Posterior cingulate gyrus (tissue), 11 donors: ENCODE measurements at places on chromosomes 7 and 10.

DNA sequence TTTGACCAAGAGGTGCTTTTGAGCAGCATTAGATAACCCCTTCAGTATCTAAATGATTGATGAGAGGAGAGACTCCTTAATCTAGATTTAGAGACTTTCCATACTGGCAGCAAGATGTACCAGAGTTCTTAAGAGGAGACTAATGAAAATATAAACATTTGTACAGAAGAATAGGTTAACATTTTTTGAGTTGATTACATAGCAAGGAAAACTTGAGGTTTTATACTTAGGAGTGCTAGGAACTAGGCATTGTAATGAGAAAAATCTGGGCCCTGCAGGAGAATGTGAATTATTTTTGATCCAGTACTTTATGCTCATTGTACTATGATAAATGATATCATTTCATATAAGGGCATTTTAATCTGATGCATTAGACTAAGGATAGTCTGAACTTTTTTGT, 261.7 kb downstream of the EXOC4 start:
- DNase-seq = no peak

- DNase-seq = no peak
Measured at GRCh38 chr7:129975309-129975708, 22.5 kb upstream of the UBE2H start.

- DNase-seq = no peak
Measured at GRCh38 chr10:47058961-47059391, 147.7 kb downstream of the PTPN20 start.

DNA sequence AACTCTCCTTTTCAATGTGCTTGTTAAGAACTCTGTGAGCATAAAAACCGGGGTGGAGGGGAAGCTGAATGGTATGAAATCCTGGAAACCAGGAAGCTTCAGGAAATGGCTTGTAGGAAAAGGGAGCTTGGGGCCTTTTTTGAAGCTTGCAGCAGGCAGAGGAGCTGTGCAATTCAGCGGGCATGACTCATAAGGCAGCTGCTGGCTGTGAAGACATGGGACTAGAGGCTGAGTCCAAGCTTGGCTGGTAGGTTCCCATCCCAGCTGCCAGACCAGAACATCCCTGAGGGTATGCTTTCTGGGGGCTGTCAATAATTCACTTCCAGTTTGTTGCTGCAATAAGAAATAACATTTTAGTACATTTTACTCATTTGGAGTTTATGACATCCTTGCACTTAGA, 36.8 kb upstream of the CDC14C start:
- no peak for DNase-seq

DNA sequence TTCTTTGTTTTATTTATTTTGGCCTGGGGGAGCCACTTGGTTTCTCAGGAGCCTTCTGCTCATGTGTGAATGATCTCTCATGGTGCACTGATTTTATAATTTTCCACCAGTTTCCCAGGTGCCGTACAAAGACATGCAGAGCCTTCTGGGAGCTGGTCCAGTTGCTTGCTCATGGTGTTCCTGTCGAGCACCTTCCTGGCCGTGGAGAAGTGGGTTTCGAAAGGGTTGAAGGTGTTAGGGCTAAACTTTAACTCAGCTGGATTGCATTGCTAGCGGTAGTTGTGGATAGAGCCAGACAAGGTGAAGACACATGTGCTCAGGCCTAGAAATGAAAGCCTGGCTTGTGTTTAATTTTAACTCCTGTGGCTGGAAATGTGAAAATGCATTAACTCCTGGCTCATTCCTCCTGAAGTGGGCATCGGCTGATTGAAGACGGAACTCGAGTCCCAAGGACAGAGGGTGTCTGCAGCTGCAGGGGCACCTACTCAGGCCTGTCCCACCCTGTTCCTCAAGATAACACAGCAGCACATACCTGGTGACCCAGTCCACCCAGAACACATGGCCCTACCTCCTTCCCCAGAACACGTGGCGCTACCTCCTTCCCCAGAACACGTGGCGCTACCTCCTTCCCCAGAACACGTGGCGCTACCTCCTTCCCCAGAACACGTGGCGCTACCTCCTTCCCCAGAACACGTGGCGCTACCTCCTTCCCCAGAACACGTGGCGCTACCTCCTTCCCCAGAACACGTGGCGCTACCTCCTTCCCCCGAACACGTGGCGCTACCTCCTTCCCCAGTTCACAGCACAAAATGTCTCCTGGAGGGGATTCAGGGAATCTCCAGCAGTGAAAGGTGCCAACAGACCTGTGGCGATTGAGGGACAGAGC, 133.2 kb downstream of the WDR37 start:
- no peak for DNase-seq

DNA sequence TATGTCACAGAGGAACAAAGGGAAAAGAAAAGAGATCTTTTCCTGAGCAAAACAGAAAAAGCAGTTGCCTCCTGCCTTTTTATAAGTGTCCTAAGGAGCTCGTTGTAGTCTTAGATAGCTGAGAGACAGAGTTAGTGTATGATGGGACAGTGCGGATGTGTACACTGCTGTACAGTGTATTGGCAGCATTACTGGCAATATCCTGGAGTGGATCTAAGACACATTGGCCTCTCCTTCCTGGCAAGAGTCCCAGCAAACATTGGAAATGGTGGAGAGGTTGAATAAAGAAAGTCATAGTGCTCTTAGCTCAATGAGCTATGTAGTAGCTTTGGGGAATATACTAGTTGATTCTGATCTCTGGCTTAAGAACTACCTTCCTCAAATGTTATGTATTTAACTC, 22.7 kb downstream of the GARS1 start:
- DNase-seq = no peak

DNA sequence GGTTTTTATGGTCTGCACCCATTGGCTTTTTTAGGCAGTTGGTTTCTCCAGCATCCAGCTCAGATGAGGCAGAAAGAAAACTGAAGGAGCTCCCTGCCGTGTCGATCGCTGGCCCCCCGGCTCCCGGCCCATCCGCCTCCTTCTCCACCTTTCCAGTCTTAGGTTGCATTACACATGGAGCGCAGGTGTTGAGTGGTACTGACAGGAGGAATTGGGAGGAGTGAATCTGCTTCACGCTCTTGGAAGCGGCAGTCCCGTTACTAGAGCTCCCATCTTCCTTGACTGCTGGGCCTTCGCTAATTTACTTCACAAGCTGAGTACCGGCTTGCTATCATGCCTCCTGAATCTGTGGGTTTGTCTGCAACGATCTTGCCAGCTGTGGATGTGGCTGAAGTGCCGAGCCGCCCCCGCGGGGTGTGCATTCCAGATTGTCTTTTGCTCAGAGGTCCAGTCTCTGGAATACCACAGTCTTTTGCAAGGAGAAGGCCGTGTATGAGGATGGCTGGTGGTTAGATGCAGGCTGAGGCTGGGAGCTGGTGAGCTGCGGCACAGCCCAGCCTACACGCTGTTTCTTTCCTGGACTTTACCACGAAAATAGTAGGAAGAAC, 17.1 kb downstream of the IQCE start:
- DNase-seq = no peak

GRCh38 chr7:138878051-138878450, 80.1 kb upstream of the ATP6V0A4 start:
- DNase-seq = no peak

DNA sequence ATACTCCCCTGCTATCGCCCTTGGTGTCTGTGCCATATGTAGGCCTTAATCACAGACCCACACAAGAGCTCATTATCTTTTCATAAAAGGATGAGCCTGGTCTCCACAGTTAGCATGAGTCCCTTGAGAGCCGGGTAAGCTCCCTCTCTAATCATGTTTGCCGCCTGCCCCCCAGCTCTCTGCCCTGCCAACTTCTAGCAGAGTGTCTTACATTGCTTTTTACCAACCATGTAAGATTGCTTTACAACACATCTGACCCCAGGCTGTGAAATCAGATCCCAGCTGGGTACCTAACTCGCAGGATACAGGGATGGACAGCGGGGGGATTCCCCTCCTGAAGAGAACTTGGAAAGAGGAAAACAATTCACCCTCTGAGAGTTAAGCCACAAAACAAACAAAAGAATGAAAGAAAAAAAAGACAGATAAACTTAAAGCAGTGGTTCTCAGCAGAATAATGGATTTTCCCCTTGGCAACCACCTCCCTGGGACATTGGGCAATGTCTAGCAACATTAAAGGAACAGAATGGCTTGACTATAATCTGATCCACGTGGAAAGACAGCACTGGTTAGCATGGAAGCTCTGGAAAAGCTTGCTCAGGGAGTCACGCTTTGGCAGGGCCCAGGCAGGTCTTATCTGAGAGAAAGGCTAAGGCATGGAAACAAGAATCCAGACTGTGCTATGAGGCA, 39.4 kb upstream of the ATOH7 start:
- DNase-seq = no peak

DNA sequence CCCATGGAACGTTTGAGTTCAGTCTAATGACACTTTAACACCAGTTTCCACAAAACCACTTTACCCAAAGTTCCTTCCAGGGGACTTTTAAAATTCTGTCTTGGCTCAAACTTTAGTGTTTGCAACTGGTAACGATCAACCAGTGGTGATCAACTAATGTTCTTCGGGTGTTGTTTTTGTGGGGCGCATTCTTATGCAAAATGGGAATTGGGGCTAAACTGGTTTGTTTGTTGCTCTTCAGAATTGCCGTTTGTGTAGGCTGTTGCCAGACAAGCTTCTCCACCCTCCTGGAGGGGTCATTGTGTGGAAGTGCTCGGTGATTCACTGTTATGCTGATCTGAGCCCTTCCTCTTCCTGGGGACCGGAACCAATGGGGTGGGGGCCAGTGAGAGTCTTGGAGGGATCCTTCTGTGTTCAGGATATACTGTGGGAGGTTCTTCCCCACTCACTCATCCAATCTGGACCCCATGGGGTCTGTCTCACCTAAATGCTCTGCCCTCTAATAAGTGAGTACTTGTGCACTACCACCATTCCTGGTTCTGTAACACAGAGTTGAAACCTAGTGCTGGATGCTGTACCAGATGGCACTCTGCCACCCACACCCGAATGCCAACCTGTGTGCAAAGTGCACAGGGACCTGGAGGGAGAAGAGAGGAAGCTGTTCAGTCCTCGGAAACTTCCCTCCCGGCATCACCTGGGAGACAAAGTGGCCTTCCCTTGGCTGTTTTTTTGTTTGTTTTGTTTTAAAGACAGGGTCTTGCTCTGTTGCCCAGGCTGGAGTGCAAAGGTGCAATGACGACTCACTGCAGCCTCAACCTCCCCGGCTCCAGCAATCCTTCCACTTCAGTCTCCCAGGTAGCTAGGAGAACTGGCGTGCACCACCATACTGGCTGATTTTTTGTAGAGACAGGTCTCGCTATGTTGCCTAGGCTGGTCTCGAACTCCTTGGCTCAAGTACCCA, 2.1 kb downstream of the NFE2L3 start:
- DNase-seq = no peak

- peak; percentile 19 for DNase-seq
Measured at GRCh38 chr7:47535704-47536628, 45.9 kb downstream of the TNS3 start.

DNA sequence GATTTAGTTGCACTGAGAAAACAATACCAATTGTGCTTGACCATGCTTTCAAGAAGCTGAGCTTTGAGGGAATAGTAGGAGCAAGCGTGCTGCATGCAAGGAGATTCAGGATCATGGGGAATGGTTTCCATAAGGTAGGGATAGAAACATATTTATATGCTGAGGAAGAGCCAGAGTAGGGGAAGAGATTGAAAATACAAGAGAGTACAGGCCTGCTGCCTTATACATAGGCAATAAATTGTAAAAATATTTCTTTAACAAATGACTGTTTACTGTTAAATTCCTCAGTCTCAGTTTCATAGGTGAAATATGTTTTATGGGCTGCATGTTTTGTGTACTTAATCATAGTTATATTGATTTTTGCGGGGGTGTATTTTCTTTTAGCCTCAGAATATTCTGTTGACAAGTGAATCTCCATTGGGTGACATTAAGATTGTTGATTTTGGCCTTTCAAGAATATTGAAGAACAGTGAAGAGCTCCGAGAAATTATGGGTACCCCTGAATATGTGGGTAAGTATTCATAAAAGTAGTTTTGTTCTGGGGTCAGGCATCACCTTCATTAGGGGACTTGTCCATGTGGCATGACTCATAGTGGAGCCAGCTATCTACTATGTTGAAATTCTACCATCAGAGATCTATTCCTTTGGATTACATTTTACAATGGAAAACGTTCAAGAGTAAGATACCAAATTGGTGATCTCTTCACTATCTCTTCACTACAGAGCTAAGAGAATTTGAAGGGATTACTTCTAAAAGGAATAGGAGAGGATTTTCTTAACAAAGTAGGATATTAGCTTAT, 36.5 kb downstream of the STK17A start:
- no peak for DNase-seq

- no peak for DNase-seq
Measured at GRCh38 chr10:96532523-96532922, 18.8 kb upstream of the TLL2 start.

GRCh38 chr10:132724446-132724845, 61.5 kb downstream of the NKX6-2 start:
- no peak for DNase-seq

DNA sequence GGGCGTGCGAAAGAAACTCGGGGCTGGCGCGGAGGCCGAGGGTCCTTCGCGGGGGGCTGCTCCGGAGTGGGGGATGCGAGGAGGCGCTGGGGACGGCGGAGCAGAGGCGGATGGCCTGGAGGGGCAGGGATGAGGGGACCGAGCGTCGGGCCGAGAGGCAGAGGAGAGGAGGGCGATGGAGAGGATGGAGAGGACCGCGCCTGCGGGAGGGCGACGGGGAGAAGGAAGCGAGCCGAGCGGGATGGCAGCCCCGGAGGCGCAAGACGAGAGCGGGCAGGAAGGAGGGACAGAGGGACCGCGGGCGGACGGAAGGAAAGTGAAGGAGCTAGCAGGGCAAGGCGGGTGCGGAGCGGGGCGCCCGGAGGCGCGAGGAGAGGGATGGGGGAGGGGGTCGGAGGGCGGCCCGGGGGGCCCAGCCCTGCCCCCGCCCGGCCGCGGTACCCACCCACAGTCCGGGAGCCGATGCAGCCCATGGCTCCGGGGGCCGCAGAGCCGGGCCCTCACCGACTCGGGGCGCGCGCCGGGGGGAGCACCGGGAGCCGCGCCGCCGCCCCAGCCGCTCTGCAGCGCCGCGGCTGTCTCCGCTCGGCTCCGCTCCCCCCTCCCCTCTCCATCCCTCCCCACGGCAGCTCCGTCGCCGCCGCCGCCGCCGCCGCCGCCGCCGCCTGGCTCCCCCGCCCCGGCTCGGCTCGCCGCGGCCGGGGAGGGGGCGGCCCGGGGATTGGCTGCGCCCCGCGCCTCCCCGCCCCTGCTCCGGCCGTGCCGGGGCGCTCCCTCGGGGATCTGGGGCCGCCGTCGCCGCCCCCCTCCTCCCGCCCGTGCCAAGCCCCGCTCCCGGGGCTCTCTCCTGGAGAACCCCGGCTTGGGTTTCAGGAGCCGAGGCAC, at the start of gene FAM131B:
Gene FAM131B (minus strand): TSS at position 583 of the 885 bp plus-strand sequence. CDS start 110 bp downstream, at position 473.
- DNase-seq = peak; percentile 42

DNA sequence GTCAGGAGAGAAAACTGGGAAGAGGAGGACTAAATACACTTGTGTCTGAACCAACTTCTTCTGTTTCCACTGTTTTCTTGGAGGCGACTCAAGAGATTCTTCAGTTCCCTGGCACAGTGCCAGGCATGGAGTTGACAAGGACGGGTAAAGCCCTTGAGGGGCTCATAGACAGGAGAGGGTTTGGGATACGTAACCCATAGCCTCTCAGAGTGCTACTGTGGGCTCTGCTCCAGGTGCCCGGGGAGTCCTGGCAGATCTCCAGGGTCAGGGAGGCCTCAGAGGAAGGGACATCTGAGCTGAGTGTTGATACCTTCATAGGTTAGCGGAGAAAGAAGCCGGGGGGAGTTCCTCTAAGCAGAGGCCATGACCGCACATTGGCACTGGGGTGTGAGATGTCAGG, 42.0 kb downstream of the GALNT17 start:
- no peak for DNase-seq
